Cerebellum (tissue), 4 donors: ENCODE measurements at places on chromosomes 3 and 15. TPM values are rescaled to one million over a fixed set of nuclear protein-coding genes. Genes with fewer than 3 reads are reported as not detected.

- DNase-seq, result no peak
Observed at GRCh38 chr15:90623854-90624253, 93.3 kb upstream of the BLM start.

DNA sequence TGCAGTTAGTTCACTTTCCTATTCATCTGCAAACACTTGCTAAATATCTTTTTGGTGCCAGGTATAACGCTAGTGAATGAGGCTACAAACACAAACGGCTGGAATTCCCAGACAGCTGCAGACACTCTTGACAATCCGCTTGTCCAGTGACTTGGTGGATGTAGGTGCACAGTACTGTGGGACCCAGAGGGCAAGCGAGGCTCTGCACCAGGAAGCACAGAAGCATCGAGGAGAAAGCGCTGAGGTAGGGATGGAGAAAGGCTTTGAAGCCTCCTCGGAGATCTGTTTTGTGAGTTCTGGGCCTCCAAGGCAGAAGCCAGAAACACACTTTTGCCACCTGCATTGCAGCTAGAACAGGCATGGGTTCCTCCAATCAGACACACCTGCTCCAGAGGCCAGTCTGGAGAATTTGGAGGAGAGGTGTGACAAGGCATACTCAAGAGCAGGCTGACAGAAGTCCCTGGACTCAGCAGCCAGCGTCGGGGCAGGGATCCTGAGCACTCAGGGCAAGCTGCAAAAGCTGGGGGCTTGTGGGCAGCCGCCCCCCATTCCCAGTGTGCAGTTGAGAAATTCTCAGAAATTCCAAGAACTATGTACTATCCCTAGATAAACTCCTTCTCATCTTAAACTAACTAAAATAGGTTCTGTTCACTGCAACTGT, 232.5 kb downstream of the OCA2 start:
- DNase-seq, result no peak

DNA sequence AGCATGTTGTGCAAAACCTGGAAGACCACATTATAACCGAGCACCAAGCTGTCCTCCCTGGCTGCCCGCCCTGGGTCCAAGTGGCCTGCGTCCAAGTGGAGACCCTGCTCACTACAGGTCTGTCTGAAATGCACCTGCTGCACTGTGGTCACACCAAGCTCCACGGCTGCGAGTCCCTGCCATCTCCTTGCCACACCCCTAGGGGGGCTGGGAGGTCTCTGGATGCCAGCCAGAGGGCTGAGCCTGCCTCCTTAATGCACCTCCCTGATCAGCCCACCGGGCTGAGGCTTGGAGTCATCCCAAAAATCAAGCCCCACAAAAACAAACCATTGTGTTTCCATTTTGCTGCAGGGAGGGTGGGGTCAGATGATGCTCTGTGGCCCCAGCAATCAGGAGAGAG, 187.1 kb downstream of the MEGF11 start:
- DNase-seq, result no peak

DNA sequence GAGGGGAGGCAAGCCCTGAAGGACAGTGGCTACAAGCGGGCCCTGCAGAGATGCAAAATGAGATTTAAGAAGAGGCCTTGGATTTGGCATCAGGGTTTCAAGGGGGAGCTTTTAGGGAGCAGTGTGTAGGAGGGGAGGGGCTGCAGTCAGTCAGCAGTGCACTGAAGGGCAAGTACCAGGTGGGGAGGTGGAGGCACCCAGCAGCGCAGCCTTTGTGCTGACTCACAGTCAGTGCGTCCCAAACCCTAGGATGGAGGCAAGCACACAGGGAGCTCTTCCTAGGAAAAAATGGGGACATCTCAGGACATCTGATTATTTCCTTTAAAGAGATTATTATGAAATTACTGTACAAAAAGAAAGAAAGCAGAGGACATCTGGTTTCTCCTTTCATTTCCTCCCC, 80.0 kb downstream of the AAGAB start:
- no peak for DNase-seq

- no peak for DNase-seq
Observed at GRCh38 chr15:71219645-71220044, 104.4 kb downstream of the THSD4 start.

DNA sequence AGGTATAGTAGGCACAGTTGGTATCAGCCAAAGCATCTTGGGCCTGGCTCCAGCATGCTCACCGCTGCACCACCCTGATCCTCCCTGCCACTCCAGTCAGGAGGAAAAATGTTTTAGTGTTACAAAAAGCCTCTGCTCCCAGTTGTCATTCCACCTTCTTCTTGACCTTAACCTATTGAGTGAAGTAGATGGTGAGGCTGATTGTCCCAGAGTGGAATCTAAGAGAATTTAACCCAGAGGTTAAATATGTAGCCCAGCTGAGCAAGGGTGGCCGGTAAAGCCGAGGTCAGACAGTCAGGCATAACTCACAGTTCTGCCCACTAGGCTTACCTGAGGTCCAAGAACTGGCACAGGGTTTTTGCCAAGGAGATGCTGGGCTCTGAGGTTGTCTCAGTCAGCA, 30.7 kb upstream of the TNIK start:
- no peak for DNase-seq

DNA sequence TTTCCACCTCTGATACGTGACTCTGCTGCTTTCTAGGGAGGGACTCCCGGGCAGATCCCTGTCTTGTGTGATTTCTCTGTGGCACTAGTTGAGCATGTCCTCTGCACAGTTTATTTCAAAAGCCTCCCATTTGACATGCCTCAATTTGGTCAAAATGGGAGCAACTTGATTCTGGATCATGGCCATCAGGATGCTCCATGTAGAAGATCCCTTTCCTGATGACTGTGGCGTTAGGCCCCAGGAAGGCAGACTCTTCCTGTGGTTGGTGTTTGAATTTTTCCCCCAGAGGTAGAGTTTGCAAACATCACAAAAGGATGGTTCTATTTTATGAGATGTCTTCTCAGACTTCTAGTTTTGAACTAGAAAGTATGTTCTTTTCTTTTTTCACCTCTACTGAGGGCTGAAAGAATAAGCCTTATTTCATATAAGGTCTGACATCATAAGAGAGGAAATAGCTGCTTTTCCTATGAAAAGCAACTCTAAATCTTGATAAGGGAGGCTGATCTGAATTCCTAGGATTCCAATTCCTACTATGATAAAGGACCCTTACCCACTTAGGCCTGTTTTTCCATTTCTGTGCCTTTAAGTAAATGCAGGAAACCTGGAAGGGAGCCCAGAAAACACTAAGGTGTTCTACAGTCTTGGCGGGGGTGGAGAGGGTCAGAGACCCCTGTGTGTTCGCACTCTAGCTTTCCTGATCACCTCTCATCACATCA, 243.8 kb upstream of the CHRM5 start:
- DNase-seq, result no peak

DNA sequence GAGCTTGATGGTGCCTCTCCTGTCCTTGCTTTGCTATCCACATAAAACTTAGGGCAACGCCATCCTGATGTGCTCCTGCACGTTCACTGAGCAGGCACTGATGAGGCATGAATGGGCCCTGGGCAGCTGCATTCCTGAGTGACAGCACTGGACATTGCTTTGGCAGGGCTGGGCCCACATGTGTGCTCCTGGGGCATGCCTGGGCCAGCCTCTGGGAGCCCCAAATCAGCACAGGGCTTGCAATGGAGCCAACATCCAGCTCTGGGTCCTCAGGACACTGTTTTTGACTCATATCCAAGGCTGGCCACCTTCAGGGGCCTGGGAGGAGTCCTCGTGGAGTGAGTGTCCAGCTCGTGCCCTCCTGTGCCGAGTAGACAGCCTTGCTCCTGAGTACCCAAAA, 5.9 kb upstream of the TKT start:
- no peak for DNase-seq

The A4GNT gene
- not detected for total RNA-seq

The RYK gene
- 107 TPM for total RNA-seq

The FGF12 gene
- 39.9 TPM for total RNA-seq

The CYP1A2 gene
- not detected for total RNA-seq
